Peyer's patch (tissue), 4 donors: ENCODE measurements at places on chromosomes 7 and 10. TPM values are rescaled to one million over a fixed set of nuclear protein-coding genes. Genes with fewer than 3 reads are reported as not detected.

MAT1A gene
- not detected for total RNA-seq

NET1 gene
- total RNA-seq: 95.2 TPM

DNA sequence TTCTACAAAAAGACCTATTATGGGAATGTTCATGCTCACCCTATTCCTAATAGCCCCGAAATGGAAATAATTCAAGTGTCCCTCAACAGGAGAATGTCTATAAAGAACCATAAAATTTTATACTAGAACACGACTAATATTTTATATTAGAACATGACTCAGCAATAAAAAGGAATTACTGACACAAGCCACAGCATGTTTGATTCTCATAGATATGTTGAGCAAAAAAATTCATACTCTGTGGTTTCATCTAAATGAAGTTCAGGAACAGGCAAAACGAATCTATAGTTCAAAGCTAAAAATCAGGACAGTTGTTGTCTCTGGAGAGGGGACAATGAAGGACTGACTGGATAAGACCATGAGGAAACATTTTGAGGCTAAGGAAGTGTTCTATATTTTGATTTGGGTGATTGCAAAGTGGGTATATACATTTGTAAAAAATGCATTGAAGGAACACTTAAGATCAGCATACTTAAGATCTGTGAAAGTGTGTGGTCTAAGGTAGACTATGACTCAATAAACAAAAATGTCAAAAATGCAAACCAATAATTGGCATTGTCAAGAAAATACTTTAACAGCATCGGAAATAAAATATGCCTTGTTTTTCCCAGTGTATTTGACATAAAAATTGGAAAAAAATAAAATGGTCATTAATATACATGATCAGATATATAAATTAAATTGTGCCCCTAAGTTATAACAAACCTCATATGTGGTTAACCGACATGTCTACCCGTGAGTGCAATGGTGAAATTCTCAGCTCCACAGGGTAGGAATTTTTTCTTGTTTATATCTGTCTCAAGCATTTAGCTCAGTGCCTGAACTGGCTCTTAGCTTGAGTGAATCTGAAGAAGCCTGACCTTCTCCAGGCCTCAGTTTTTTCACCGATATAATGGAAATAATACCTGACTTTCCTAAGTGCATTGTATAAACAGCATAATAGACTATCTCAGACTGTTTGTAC lies 124.9 kb upstream of the CTTNBP2 start:
- H3K27ac ChIP-seq: no peak overlapping the region
- no peaks in the 10 kb centered on the region for H3K36me3 ChIP-seq
- H3K4me1 ChIP-seq: no peaks in the 10 kb centered on the region
- no peak for DNase-seq

DNA sequence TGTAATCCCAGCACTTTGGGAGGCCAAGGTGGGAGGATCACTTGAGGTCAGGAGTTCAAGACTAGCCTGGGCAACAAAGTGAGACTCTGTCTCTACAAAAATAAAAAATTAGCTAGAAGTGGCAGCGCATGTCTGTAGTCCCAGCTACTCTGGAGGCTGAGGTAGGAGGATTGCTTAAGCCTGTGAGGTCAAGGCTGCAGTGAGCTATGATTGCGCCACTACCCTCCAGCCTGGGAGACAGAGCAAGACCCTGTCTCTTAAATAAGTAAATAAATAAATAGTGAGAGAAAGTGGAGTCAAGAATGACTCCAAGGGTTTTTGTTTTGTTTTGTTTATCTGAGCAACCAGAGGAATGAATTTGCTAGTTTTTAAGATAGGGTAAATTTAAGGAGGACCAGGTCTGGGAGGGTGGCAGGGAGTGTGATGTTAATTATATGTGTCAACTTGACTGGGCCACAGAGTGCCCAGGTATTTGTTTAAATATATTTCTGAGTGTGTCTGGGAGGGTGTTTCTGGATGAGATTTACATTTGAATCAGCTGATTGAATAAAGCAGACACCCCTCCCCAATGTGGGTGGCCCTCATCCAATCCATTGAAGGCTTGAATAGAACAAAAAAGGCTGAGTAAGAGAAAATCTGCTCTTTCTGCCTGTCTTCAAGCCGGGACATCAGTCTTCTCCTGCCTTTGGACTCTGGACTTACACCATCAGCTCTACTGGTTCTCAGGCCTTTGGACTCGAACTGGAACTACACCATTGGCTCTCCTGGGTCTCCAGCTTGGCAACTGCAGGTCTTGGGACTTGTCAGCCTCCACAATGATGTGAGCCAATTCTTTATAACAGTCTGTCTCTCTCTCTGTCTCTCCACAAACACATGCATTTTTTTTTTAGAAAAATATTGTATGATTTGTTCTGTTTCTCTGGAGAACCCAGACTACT lies 23.5 kb downstream of the IMPDH1 start:
- no peak overlapping the region for H3K27ac ChIP-seq
- H3K4me3 ChIP-seq: no peak overlapping the region
- H3K27me3 ChIP-seq: no peaks in the 10 kb centered on the region
- no peaks in the 10 kb centered on the region for H3K36me3 ChIP-seq

DNA sequence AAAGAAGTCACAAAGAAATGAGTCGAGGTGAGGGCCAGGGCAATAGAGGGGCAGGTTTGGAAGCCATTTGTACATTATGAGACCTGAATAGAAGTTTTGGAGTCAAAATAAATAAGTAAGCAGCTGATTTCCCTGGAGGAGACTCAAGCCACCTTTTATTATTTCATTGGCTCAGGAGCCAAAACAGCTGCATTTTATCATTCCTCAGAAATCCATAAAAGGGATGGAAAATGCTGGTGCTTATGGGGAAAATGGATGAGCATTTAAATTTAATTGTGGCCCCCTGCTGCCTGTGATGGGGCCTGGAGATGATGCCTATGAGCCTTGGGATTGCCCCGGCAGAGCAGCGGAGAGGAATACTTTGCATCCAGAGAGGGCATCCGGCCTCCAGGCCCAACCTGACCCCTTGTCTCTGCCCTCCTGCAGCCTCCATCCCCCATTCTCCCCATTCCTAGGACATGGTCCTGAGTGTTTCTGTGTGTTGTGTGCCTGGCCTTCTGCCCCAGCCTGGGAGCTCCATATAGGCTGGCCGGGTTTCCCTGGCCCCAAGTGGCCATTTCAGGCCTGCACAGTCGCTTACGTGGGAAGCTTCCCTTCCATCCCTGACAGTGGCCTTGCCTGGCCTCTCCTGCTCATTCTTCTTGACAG lies 296.8 kb upstream of the ZMIZ1 start:
- no peaks in the 10 kb centered on the region for H3K4me1 ChIP-seq
- no peaks in the 10 kb centered on the region for H3K36me3 ChIP-seq
- H3K27ac ChIP-seq: no peak overlapping the region
- DNase-seq: no peak

- DNase-seq: no peak
- H3K27me3 ChIP-seq: no peaks in the 10 kb centered on the region
- no peak overlapping the region for H3K4me3 ChIP-seq
- H3K27ac ChIP-seq: no peak overlapping the region
- H3K36me3 ChIP-seq: no peaks in the 10 kb centered on the region
These were observed 257.8 kb downstream of the ETV1 start for GRCh38 chr7:13731643-13732042.
